ENCODE measurements at places on chromosomes 5 and 9.

- no peak for DNase-seq
Measured at GRCh38 chr5:123681061-123681460, 169.1 kb downstream of the CSNK1G3 start.

DNA sequence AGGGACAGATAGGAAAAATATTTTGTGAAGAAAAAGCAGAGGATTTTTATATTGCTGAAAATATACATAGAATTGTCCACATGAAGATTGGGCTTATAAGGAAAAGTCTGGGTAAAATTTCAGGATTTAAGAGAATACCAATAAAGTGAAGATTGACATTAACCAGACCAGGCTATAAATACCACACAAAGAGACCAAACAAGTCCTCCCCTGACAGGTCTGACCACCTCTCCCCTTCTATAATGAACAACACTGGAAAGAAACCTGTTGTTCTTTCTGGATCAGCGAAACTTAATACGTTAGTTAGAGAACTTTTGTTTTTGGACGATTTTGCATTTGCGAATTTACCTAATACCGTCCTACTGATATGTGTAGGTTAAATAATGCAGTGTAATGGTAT lies 138.3 kb downstream of the ISL1 start:
- DNase-seq, result no peak

- DNase-seq, result no peak
Measured at GRCh38 chr9:133054194-133054890, 7.4 kb upstream of the CEL start.

GRCh38 chr9:20962536-20963225 lies 68.8 kb downstream of the HACD4 start:
- no peak for DNase-seq

- no peak for DNase-seq
Measured at GRCh38 chr5:27402828-27403227, 364.4 kb upstream of the CDH9 start.

DNA sequence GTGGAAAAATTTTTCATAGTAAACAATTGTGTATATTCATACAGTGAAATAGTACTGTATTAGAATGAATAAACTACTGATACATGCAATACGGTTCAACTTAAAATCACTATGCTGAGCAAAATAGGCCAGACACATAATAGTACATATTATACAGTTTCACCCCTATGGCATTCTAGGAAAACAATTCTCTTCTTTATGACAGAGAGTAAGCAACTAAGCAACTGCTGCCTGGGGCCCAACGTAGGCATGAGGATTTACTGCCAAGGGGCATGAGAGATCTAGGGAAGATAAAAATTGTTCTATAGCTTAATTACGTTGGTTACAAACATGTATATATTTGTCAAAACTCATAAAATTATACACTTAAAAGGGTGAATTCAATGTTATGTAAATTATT lies 180.2 kb downstream of the DRD1 start:
- no peak for DNase-seq

- no peak for DNase-seq
Measured at GRCh38 chr5:38534156-38534453, 22.3 kb downstream of the LIFR start.

GRCh38 chr5:155480731-155481131 lies 467.2 kb downstream of the KIF4B start:
- DNase-seq, result no peak

GRCh38 chr5:79702606-79703380 lies 13.2 kb downstream of the CMYA5 start:
- DNase-seq, result peak; percentile 18

- DNase-seq, result no peak
Measured at GRCh38 chr5:15007646-15008045, 136.1 kb upstream of the ANKH start.

DNA sequence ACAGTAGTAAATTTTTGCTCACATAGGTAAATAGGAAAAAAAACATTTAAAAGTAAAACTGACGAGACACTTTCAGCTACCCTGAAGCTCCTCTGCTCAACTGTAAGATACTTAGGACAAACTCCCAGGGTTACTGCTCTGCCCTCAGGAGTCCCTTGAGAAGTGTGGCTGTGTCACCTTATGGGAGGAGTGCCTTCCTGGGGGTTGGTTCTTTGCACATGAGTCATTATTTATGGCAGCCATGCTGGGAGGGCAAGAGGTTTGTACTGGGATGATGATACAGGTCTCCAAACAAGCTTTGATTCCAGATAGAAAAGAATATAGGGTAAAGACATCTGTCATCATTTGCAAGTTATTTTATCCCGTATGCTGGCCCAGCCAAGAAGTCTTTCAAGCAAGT lies 45.9 kb downstream of the TTC1 start:
- DNase-seq, result no peak

DNA sequence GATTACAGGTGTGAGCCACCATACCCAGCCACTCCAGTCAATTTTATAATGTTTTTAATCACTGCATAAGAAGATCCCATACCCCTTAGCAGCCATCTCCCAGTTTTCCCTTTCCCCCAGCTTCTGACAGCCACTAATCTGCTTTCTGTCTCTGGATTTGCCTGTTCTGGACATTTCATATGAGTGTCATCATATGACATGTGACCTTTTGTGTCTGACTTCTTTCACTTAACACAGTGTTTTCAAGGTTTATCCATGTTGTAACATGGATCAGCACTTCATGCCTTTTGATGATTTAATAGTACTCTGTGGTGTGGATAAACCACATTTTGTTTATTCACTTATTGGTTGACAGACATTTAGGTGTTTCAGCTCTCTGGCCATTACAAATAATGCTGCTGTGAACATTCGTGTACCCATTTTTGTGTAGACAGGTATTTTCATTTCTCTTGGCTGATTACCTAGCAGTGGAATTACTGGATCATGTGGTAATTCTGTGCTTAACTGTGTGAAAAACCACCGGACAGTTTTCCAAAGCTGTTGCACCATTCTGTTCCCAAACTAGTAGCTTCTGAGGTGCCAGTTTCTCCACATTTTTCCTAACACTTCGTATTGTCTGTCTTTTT lies 8.6 kb downstream of the SUSD3 start:
- DNase-seq, result no peak

DNA sequence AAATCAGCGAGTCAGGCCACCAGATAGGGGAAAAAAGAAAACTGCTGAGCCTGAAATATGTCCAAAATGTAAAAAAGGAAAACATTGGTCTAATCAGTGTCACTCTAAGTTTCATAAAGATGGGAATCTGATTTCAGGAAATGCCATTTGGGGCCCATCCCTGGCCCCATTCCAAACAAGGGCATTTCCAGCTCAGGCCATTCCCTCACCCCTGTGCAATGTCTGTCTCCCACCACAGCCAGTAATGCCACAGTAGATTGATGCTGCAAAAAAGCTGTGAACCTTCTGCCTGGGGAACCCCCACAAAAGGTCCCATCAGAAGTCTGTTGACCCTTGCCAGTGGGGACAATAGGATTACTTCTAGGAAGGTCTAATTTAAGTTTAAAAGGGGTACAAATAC lies 199.6 kb downstream of the YTHDC2 start:
- no peak for DNase-seq

- DNase-seq, result no peak
Measured at GRCh38 chr5:167898361-167899042, 392.9 kb upstream of the WWC1 start.

GRCh38 chr5:113054899-113055298 lies 78.3 kb downstream of the DCP2 start:
- no peak for DNase-seq

- no peak for DNase-seq
Measured at GRCh38 chr9:113978725-113979342, 99.3 kb downstream of the AMBP start.

- no peak for DNase-seq
Measured at GRCh38 chr9:134526584-134527477, 114.8 kb upstream of the COL5A1 start.

- DNase-seq, result peak; percentile 6
Measured at GRCh38 chr9:135156525-135157510, 69.3 kb downstream of the OLFM1 start.

DNA sequence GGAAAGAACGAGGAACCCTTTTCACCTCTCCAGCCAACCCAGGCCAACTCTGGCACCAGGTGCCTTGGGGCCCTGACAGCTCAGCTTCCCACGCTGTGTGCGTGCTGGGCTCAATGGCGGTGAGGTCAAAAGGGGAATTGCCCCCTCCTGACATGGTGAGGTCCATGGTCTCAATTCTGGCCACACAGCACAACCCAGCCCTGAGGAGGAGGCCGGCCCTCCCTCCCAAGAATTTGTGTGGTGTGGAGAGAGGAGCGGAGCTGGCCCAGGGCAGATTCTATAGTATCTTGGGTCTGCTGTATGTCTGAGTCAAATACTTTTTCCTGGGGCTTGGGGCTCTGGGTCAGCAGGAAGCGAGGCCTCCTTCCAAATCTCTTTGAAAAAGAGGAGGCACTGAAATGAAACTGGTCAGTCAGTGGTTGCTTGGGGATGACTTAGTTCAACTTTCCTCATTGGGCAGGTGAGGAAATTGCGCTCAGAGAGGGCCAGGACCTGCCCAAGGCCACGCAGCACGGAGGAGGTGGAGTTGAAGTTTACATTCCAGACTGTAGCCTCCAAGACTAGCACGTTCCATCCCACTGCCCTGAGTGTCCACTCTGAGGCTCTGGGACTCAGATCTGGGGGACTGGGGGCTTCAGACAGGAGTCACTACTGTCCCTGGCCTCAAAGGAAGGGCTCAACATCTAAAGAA lies 15.6 kb downstream of the COL27A1 start:
- DNase-seq, result no peak

DNA sequence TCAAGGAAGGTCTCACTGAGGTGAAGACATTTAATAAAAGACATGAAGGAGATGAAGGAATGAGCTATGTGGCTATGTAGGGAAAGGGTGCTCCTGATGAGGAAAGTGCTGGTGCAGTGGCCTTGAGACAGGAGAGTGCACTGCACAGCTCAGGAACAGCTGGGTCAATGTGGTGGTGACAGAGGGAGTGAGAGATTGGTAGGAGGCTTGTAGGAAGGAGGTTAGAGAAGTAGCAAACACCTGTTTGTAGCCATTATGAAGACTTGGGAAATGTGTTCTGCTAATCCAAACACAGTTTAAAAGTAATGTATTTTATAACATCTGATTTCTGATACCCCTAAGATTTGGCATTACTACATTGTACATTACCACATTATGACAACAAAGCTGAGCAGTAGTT lies 115.1 kb upstream of the MTAP start:
- DNase-seq, result no peak

DNA sequence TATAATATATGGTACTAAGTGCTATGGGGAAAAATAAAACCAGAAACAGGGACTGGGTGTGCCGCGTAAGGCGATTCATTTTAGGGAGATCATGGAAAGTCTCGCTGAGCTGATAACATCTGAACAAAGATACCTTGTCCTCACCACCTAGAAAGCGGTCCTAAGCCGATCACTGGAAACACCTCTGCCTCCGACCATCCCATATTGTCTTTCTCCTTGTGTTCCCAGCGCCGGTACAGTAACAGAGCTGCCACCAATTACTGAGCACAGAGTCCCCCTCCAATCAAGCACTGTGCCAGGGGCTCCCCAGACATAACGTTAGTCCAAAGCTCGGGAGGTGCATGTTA lies 704 bp downstream of the CCDC112 start:
- DNase-seq, result no peak

DNA sequence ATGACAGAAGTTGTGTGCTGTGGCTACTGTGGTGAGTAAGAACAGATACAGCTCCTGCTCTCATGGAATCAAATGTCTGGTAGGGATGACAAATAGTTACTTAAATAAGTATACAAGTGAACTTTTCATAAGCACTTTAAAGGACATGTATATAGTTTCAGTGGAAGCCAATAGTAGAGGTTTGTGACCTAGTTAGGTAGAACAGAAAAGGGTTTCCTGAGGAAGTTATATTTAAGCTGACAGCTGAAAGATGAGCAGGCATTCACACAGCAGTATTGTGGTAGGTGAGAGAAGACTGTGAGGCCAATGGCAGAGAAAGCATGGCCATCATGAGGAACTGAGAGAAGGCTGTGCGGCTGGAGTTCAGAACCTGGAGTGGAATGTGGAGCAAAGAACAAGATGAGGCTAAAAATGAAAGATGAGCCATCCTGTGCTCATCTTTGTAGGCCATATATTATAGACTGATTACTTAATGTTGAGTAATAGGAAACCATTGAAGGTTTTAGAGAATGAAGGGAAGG lies 15.4 kb downstream of the FAM174A start:
- DNase-seq, result no peak

DNA sequence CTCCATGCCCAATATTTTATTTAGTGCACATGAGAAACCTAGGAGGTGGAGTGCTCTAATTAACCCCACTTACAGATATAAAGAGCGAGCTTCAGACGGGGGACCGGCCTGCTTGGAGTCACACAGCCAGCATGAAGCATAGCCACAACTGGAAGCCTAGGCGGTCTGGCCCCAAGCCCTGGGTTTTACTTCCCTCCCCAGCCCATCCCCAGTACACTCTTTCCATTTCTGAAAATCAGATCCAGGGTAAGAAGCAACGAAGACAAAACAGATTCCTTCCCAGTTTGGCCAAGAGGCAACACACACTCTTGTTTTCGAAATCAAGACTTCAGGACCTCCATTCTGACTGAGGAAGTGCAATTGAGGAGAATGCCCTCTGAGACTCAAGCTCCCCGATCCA lies 27.1 kb downstream of the KCNMB1 start:
- no peak for DNase-seq

GRCh38 chr5:92519811-92520632 lies 1061.0 kb downstream of the NR2F1-AS1 start:
- DNase-seq, result no peak

GRCh38 chr5:79527431-79527830 lies 13.5 kb upstream of the HOMER1 start:
- no peak for DNase-seq

DNA sequence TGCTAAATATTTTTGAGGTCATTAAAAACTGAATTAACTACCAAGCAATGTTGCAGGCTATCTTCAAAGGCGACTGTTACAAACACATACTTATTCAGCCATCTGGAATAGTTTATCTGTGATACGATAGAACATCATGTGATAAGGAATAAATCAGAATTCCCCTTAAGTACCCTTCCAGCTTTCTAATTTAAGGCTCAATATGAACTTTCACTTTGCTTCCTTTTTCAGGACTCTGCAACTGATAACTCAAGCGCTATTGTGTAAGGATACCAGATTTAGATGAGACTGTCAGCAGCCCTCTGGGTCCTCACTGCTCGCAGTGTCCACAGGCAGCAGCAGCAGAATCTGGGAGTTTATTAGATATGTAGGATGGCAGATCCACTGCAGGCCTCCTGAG lies 416.3 kb downstream of the SPATA31D1 start:
- no peak for DNase-seq

DNA sequence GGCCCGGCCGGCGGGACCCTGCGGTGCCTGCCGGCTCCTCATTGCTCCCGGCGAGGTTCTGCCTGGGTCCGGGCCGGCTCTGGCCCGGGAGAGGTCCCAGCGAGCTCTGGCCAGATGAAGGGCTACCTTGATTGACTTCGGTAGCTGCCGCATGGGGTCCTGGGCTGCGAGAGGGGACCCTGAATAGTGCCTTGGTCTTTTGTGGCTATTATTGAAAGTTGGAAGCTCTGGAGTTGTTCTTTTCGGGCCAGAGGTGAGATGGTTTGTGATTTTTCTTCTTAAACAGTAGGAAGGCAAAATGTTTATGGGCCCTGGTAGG lies 635 bp downstream of the NAA35 start:
- DNase-seq, result no peak
